ENCODE measurements at places on chromosomes 7 and 10.

- DNase-seq = no peak
These were observed 28.8 kb upstream of the MYH16 start for GRCh38 chr7:99243751-99244337.

DNA sequence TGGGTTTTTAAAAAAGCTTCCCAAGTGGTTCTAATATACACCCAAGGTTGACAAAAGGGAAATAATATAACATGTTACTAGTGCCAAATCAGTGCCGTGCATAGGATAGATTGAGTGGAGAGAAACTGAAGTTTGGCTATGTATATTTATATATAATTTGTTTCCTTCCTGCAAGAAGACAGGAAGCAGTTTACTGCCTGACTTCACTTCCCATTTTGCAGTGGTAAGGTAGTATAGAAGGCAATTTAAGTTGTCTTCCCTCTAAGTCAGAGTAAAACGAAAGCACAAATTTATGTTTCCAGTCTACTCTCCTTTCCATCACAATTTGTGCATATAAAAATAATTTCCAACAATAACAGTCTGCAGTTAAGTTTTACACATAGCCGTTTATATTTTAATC lies 3.4 kb upstream of the HYCC1 start:
- no peak for DNase-seq

DNA sequence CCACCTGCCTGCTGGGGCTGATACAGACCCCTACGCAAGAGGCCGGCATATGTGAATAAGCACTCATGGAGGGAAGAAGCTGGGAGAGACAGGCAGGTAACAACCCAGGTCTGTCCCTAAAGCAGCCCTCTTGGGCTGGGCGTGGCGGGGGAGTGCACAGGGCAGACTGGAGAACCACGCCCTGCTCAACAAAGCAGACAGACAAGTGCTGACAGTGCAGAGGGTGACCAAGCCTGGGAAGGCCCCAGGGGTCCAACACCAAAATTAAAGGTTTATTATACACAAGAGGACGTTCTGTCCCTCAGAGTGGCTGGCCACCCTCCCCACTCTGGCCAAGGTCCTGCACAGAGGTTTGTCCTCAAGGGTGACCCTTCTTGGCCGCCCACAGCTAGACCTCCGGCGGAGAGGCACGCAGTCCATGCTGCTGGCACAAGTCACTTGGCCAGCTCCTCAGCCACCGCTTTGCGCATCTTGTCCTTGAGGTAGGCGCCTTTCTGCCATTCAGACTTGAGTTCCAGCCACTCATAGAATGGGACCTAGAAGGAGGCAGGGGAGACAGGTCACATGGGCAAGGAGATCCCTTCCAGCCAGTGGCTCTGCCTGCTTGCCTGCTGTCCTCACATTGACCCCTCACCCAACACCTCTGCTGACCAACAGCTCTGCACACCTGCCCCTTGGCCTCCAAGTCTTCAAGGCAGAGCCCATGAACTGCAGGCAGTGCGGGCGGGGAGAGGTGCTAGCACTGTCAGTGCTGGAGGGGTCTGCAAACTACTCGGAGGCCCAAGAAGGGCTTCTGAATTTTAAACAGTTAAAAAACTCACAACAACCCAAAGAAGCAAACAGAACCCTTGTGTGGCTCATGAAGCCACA lies 11.4 kb upstream of the NACAD start:
- no peak for DNase-seq

GRCh38 chr10:24269476-24269875 lies 60.5 kb downstream of the KIAA1217 start:
- DNase-seq = no peak

DNA sequence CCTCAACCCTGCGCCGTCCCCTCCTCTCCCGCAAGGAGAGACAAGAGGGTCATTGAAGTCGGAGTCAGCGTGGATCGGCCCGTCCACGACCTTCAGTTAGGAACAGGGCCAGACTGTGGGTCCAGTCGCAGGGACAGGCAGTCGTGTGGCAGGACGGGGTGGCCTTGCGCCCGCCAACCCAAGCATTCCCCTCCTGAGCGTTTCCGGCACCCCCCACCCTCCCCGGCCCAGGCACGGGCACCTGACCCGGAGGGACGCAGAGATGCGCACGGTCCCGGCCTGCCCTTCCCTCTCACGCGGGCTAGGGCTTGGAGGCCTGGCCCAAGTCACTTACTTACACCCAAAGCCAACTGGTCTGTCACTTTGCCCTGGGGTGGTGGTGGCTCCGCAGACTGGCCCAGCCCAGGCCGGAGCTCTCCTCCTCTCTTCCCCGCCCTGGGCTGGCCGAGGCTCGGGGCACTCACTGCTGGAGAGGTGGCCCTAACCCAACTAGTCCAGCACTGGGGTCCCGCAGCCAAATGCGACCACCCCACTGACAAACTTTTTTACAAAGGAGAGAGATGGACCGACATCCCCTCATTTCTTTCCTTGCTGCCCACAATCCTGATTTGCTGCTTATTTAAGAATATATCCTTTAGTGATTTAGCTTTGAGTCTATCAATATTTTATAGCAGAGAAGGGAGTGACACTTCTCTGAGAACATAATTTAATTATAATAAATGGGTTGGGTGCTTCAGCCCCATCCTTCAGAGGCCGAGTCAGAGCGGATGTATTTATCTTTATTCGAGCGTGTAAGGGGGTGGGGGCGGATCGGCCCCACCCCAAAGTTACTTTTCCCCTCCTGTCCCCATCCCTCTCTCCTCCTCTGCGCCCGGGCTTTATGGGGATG lies 1.2 kb upstream of the UNCX start:
- no peak for DNase-seq

DNA sequence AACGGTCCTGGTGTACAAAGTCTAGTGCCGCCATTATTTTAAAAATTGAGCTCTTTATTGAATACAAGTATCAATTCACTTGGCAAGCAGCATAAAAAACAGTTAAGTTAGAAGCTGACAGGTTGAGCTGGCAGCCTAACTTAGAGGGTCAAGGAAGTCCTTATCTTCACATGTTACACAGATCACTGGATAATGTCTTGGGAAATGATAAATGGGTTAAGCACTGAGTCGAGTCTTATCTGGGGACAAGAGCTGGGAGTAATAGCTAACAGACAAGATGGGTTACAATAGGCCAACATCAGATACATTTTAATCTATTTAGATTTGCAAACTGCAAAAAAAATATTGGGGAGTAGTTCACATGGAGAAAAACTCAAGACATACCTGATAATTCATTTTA lies 34.2 kb downstream of the SLC18A2 start:
- DNase-seq = no peak

All from NCI-H524 (cell line).